ENCODE measurements at places on chromosomes 6 and 20. TPM values are rescaled to one million over a fixed set of nuclear protein-coding genes. Genes with fewer than 3 reads are reported as not detected.

The PDYN gene
- not detected for total RNA-seq

The EFCAB8 gene
- 1.1 TPM for total RNA-seq

The DUSP15 gene
- 0.47 TPM for total RNA-seq

The TGM6 gene
- not detected for total RNA-seq

The PACRG gene
- not detected for total RNA-seq

The CTAGE9 gene
- not detected for total RNA-seq

The MUCL3 gene
- 0.07 TPM for total RNA-seq

The TUBB1 gene
- total RNA-seq = not detected

The SPATS1 gene
- not detected for total RNA-seq

The SIM1 gene
- not detected for total RNA-seq

The WFDC5 gene
- not detected for total RNA-seq

The UNC93A gene
- total RNA-seq = not detected

The SSTR4 gene
- not detected for total RNA-seq

The EPPIN gene
- not detected for total RNA-seq

The COL11A2 gene
- 1.8 TPM for total RNA-seq

The LAMA5 gene
- total RNA-seq = 763 TPM

The CLVS2 gene
- total RNA-seq = not detected

The SLC44A4 gene
- total RNA-seq = 238 TPM

The BNIP5 gene
- 0.94 TPM for total RNA-seq

The TAAR1 gene
- total RNA-seq = not detected

The ATP5F1E gene
- total RNA-seq = 116 TPM

The ULBP1 gene
- total RNA-seq = 2.5 TPM

The ZNF831 gene
- total RNA-seq = not detected

The TFEB gene
- total RNA-seq = 4.4 TPM

The ATP6V1G2 gene
- total RNA-seq = 1.5 TPM

The ECT2L gene
- total RNA-seq = not detected

The DEF6 gene
- 15.4 TPM for total RNA-seq

The MYCT1 gene
- total RNA-seq = not detected

The GFOD1 gene
- total RNA-seq = 8.7 TPM

The COX4I2 gene
- total RNA-seq = not detected

The TREM2 gene
- not detected for total RNA-seq

The SPATA25 gene
- total RNA-seq = 5.8 TPM

The CNR1 gene
- 0.31 TPM for total RNA-seq

The HDGFL1 gene
- not detected for total RNA-seq

The COL12A1 gene
- 20.4 TPM for total RNA-seq

The BRD2 gene
- total RNA-seq = 351 TPM

The FERMT1 gene
- total RNA-seq = 18.5 TPM

The GJA10 gene
- not detected for total RNA-seq

The IRF4 gene
- total RNA-seq = not detected

The CYP24A1 gene
- 665 TPM for total RNA-seq

The KHDC1L gene
- not detected for total RNA-seq

The IER3 gene
- total RNA-seq = 458 TPM

The CLDN20 gene
- not detected for total RNA-seq

The MAS1 gene
- not detected for total RNA-seq

The PGBD1 gene
- 3.1 TPM for total RNA-seq

The ADGRF1 gene
- 256 TPM for total RNA-seq

The MMP24 gene
- 5.8 TPM for total RNA-seq

The RAET1L gene
- total RNA-seq = 2.3 TPM

The PROKR2 gene
- total RNA-seq = not detected

The KIF25 gene
- not detected for total RNA-seq

The IYD gene
- 0.92 TPM for total RNA-seq

The GSTA2 gene
- not detected for total RNA-seq

The PAK5 gene
- 0.07 TPM for total RNA-seq

The ADGB gene
- total RNA-seq = not detected

Measured in Calu3 (cell line).